ENCODE measurements at places on chromosomes 4 and X. TPM values are rescaled to one million over a fixed set of nuclear protein-coding genes. Genes with fewer than 3 reads are reported as not detected.

DNA sequence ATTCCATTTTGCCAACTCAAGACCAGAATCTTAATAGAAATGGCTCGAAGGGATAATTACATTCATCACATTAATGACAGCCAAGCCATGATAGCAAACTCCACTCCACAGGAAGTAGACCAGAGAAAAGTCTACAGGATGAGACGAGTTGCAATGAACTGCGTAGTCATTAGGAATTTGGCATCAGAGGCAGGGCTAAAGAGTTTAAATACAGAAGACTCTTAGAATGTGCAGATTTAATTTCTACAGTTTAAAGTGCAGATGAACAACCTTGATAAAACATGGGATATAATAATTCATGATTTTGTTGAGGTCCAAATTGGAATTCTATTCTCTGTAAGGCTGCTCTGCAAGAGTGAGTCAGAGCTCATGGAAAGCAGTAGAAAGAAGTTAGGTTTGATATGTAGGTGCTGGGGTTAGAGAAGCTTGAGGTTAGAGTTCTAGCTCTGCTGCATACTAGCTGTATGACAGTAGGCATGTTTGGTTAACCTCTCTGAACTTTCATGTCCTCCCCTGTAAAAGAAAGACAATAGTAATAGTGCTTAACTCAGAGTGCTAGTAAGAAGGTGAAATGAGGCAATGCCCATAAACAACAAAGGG is 32.2 kb downstream of the LNX1 start:
- H3K27ac ChIP-seq, result no peak overlapping the region
- no peaks in the 10 kb centered on the region for H3K27me3 ChIP-seq
- H3K4me3 ChIP-seq, result no peak overlapping the region
- H3K4me1 ChIP-seq, result no peaks in the 10 kb centered on the region

- no peaks in the 10 kb centered on the region for H3K36me3 ChIP-seq
- H3K27ac ChIP-seq, result no peak overlapping the region
- H3K27me3 ChIP-seq, result no peaks in the 10 kb centered on the region
- DNase-seq, result no peak
- H3K4me1 ChIP-seq, result peaks cover 87% of the 10 kb centered on the region
Measured at GRCh38 chr4:102557636-102558035, 56.5 kb downstream of the NFKB1 start.

GRCh38 chrX:9160698-9161329 is 126.9 kb upstream of the FAM9B start:
- H3K36me3 ChIP-seq, result no peaks in the 10 kb centered on the region
- H3K27ac ChIP-seq, result no peak overlapping the region
- H3K27me3 ChIP-seq, result no peaks in the 10 kb centered on the region
- no peak for DNase-seq
- H3K4me3 ChIP-seq, result no peak overlapping the region
- peaks cover 15% of the 10 kb centered on the region for H3K4me1 ChIP-seq

GRCh38 chrX:101415180-101416145 is 7.4 kb downstream of the HNRNPH2 start:
- peak overlapping the region; percentile 42 for H3K27ac ChIP-seq
- peaks cover 12% of the 10 kb centered on the region for H3K36me3 ChIP-seq
- no peaks in the 10 kb centered on the region for H3K27me3 ChIP-seq
- peaks cover 35% of the 10 kb centered on the region for H3K4me1 ChIP-seq

DNA sequence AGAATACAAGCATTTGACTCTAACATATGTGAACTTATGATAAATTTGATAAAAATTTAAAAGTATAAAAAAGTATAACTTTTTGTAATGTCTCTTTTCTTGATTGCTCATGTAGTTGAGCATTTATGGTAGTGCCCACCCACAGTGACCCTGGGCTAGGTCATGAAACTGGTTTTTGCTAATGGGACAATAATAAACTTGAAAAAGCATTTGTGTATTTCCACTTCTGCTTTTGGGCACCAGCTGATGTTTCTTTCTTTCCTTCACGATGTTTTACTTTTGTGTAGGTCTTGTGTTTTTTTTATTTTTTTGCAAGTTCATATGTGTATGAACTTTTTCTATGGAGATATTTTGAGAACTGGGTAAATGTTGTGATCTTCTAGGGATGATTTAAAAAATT is 313.1 kb downstream of the CBLL2 start:
- no peak overlapping the region for H3K27ac ChIP-seq
- no peaks in the 10 kb centered on the region for H3K36me3 ChIP-seq
- no peak for DNase-seq
- no peak overlapping the region for H3K4me3 ChIP-seq
- no peaks in the 10 kb centered on the region for H3K4me1 ChIP-seq

- no peak overlapping the region for H3K4me3 ChIP-seq
- H3K27ac ChIP-seq, result no peak overlapping the region
- no peaks in the 10 kb centered on the region for H3K36me3 ChIP-seq
- H3K27me3 ChIP-seq, result no peaks in the 10 kb centered on the region
Measured at GRCh38 chrX:139831675-139832456, 101.0 kb downstream of the ATP11C start.

DNA sequence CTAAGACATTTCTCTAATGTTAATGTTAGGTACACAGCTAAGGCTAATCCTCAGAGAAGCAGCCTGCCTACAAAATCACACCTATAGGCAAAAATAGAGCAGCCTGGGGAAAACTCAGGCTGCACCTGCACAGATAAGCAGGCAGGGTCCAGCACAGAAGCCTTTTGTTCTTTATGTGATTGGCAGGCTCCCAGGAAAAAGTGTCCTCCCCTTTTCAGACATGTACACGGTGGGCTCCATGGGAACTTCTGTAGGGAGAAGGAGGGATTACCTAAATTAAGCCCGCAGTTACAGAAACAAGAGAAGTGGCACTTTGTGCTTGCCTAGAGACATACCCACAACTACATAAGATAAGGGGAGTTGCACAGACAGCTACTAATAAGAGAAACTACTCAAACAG is 4.0 kb upstream of the HSPA4L start:
- no peaks in the 10 kb centered on the region for H3K36me3 ChIP-seq
- H3K27me3 ChIP-seq, result peaks cover 12% of the 10 kb centered on the region
- DNase-seq, result no peak

DNA sequence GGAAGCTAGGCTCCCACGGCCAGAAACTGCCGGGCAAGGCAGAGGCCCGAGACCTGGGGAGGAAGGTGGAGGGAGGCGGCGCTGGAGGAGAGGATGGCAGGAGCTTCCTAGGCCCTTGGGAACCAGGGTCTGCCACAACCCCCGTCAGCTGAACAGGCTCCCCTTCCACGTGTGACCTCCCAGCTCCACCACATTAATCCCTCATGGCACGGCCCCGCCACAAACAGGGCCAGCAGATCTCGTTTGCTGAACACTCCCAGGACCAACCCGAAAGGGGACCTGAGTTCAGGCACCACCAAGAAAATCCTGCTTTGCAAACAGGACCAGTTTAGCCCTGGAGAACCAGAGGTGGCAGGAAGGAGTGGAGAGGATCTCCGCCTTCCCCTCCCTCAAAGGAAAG is 62.7 kb downstream of the FHDC1 start:
- H3K4me3 ChIP-seq, result no peak overlapping the region
- H3K27ac ChIP-seq, result no peak overlapping the region
- H3K4me1 ChIP-seq, result no peaks in the 10 kb centered on the region

The AMER1 gene
- total RNA-seq, result 5.5 TPM

The ETDA gene
- not detected for total RNA-seq

Data from CD4-positive, alpha-beta memory T cell (primary cell).